Calu3 (cell line): ENCODE measurements at places on chromosomes 13 and 19. TPM values are rescaled to one million over a fixed set of nuclear protein-coding genes. Genes with fewer than 3 reads are reported as not detected.

LILRA2 gene
- not detected in 2 replicates for total RNA-seq

SLC17A7 gene
- total RNA-seq: not detected in 2 replicates

MAP4K1 gene
- total RNA-seq: 1.2 TPM in 1 of 2 replicates, not detected in the other

PSG2 gene
- not detected in 2 replicates for total RNA-seq

LRRC25 gene
- total RNA-seq: not detected in 2 replicates

ZNF66 gene
- 5.1 and 5.5 TPM in 2 replicates for total RNA-seq

GZMM gene
- total RNA-seq: 0.42 TPM in 1 of 2 replicates, not detected in the other

SLC10A2 gene
- not detected in 2 replicates for total RNA-seq

KLK13 gene
- total RNA-seq: not detected in 2 replicates

NEK5 gene
- total RNA-seq: 0.38 and 0.54 TPM in 2 replicates

DENND1C gene
- not detected in 2 replicates for total RNA-seq

ZNF223 gene
- 6.0 and 8.7 TPM in 2 replicates for total RNA-seq

FOXA3 gene
- 12.1 and 19.9 TPM in 2 replicates for total RNA-seq

DNA sequence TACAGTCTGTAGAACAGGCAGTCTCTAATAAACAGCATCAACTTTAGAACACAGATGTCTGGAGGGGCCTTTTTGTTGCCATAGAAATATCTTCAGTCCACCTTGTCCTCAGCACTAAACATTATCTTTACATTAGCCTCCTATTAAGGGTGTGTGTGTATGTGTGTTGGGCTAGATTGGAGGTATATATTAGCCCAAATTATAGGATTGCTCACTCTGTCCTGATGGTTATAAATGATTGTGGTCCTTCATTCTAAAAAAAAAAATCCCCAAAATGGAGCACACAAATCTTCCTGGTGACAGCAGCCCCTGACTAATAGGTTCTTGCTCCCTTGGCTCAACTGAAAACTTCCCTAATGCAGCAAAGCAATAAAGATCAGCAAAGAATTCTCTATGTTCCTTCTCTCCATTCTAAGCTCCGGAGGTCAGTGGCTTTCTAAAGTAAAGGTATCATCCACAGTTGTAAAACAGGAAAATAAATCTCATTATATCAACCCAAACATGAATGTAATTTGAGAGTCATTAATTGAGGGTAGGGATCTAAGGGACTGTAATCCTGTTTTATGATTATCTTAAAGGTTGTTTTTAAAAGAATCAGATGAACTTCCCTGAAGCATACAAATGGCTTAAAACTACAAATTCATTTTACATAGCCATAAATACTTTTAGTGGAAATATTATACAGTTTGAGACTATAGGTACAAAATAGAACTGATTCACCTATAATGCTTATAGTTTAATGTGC is 232.7 kb downstream of the KLF12 start:
- no peaks in the 10 kb centered on the region for H3K4me1 ChIP-seq
- no peaks in the 10 kb centered on the region for H3K36me3 ChIP-seq
- no peak for DNase-seq
- H3K27me3 ChIP-seq: no peaks in the 10 kb centered on the region

GRCh38 chr19:5123646-5124045 is 154.7 kb downstream of the KDM4B start:
- no peak overlapping the region for H3K27ac ChIP-seq
- H3K4me3 ChIP-seq: no peak overlapping the region
- DNase-seq: no peak

GRCh38 chr13:23995283-23996073 is 98.2 kb upstream of the C1QTNF9B start:
- no peak for DNase-seq
- no peaks in the 10 kb centered on the region for H3K36me3 ChIP-seq
- no peaks in the 10 kb centered on the region for H3K4me1 ChIP-seq
- H3K27me3 ChIP-seq: peaks cover 21% of the 10 kb centered on the region
- no peak overlapping the region for H3K4me3 ChIP-seq
- no peak overlapping the region for H3K27ac ChIP-seq

DNA sequence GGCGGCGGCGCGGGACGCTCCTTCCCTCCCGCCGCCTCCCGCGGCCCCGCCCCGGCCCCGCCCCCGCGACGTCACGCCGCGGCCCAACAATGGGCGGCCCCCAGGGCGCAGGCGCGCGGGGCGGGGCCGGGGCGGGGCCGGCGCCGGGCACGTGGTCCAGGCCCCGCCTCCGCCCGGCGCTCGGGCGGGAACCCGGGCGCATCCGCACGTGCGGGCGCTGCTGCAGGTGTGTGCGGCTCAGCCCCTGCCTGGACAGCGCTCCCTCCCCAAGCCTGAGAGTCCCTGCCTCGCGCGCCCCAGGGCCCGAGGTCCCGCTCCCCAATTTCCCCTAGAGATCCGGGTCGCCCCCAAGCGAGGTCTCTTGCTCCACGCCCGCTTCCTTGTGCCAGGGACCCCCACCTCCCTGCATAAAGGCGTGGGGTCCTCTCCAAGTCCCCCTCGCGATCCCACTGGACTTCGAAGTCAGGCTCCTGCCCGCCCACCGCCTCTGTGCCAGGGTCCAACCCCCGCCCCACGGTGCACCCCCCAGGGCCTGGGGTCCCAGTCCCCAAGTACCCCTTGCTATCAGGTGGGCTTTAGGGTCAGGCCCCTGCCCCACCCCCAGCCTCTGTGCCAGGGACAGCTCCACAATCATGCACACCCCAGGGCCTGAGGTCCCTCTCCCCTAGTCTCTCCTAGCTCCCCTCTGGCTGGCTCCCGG is at the start of gene MEX3D:
Gene MEX3D, minus strand, starts transcription at position 6 of the 700 bp plus-strand sequence. CDS start 267 bp downstream, outside the sequence.
- no peak within 1 kb of the TSS for H3K27ac ChIP-seq
- H3K27me3 ChIP-seq: peaks cover 19% of the 10 kb centered on the region
- peaks cover 40% of the 10 kb centered on the region for H3K36me3 ChIP-seq
- DNase-seq: peak; percentile 76
- peak within 1 kb of the TSS; percentile 61 for H3K4me3 ChIP-seq

GRCh38 chr19:52258426-52258825 is 11.0 kb upstream of the ZNF766 start:
- H3K36me3 ChIP-seq: no peaks in the 10 kb centered on the region
- H3K4me3 ChIP-seq: no peak overlapping the region
- no peaks in the 10 kb centered on the region for H3K27me3 ChIP-seq
- H3K27ac ChIP-seq: no peak overlapping the region
- no peak for DNase-seq
- H3K4me1 ChIP-seq: no peaks in the 10 kb centered on the region

DNA sequence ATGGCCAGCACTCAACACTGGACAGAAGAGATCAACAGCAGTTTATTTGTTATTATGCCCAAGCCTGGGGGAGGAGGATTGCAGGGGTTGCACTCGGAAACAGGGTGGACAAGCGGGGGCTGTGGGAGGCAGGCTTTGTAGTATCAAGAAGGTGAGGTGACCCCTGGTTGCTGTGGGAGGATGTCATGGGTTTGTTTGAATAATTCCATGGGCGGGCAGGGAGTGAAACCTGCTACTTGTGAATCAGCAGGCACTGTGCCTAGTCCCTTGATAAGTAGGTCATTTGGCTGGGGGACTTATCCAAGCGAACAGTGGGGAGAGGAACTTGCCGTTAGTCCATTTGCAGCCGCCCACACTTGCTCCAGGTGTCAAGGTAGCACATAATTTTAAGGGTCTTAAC is 84.4 kb upstream of the KCTD15 start:
- peaks cover 93% of the 10 kb centered on the region for H3K27me3 ChIP-seq
- H3K36me3 ChIP-seq: no peaks in the 10 kb centered on the region
- H3K4me3 ChIP-seq: no peak overlapping the region
- H3K4me1 ChIP-seq: no peaks in the 10 kb centered on the region

GRCh38 chr19:18364826-18365528 is 21.0 kb upstream of the GDF15 start:
- peaks cover 43% of the 10 kb centered on the region for H3K36me3 ChIP-seq
- H3K27ac ChIP-seq: peak overlapping the region; percentile 86
- peak overlapping the region; percentile 41 for H3K4me3 ChIP-seq
- H3K4me1 ChIP-seq: peaks cover 17% of the 10 kb centered on the region

GRCh38 chr19:39203372-39204341 is at the start of gene SYCN:
TSS of gene SYCN (minus strand) at chr19:39204263. CDS start at chr19:39204254, 9 bp downstream.
- H3K27ac ChIP-seq: no peak within 1 kb of the TSS
- no peak for DNase-seq

GRCh38 chr13:106490569-106491321 is 44.7 kb downstream of the EFNB2 start:
- H3K36me3 ChIP-seq: peaks cover 3% of the 10 kb centered on the region
- H3K27me3 ChIP-seq: no peaks in the 10 kb centered on the region
- no peaks in the 10 kb centered on the region for H3K4me1 ChIP-seq
- H3K4me3 ChIP-seq: no peak overlapping the region
- no peak for DNase-seq

- no peaks in the 10 kb centered on the region for H3K36me3 ChIP-seq
- no peaks in the 10 kb centered on the region for H3K27me3 ChIP-seq
- no peak for DNase-seq
Measured at GRCh38 chr13:110103534-110103933, 203.4 kb downstream of the COL4A1 start.

- peak; percentile 92 for DNase-seq
- H3K36me3 ChIP-seq: peaks cover 100% of the 10 kb centered on the region
- H3K27ac ChIP-seq: peak overlapping the region; percentile 64
- H3K4me1 ChIP-seq: peaks cover 44% of the 10 kb centered on the region
- no peaks in the 10 kb centered on the region for H3K27me3 ChIP-seq
- no peak overlapping the region for H3K4me3 ChIP-seq
Measured at GRCh38 chr19:38729653-38730469, 14.4 kb downstream of the CAPN12 start.

GRCh38 chr13:97246596-97247158 is 24.5 kb downstream of the MBNL2 start:
- H3K27ac ChIP-seq: no peak overlapping the region
- no peak for DNase-seq
- peaks cover 5% of the 10 kb centered on the region for H3K36me3 ChIP-seq
- no peaks in the 10 kb centered on the region for H3K27me3 ChIP-seq
- H3K4me1 ChIP-seq: peaks cover 13% of the 10 kb centered on the region

DNA sequence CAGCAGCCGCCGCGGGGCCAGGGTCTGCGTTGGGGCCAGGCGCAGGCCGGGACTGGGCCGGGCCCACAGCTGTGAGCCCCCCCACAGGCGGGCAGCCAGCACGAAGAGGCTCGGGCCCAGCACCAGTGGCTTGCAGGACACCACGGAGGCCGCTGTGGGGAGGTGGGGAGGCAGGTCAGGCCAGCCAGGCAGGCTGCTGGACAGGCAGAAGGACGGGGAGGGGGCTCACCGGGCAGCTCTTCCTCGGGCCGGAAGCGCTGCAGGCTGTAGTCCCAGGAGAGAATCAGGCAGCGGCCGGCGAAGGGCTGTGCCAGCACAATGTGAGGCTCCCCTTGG is 8.3 kb downstream of the LGI4 start:
- no peaks in the 10 kb centered on the region for H3K27me3 ChIP-seq
- no peak for DNase-seq
- H3K27ac ChIP-seq: no peak overlapping the region
- peaks cover 46% of the 10 kb centered on the region for H3K4me1 ChIP-seq
- H3K4me3 ChIP-seq: no peak overlapping the region

DNA sequence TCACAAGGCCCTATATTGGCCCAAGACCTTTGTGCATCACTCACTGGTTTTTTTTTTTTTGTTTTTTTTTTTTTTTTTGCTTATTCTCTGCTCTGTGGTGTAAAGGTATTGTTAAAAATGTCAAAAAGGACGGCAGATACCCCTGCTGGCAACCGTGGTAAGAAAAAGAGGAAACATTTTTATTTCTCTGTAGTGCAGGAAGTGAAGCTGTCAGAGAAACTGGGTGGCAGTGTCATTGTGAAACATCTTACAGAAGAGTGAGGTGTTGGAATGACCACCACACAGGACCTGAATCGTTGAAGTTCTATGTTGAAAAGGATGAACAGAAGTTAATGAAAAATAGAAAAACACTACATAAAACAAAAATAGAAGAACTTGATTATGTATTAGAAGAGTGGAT is 346.4 kb downstream of the FGF9 start:
- H3K36me3 ChIP-seq: no peaks in the 10 kb centered on the region
- DNase-seq: no peak
- no peaks in the 10 kb centered on the region for H3K4me1 ChIP-seq
- H3K4me3 ChIP-seq: no peak overlapping the region

GRCh38 chr13:24863748-24864540 is 100.0 kb downstream of the RNF17 start:
- no peaks in the 10 kb centered on the region for H3K27me3 ChIP-seq
- no peak overlapping the region for H3K4me3 ChIP-seq
- no peaks in the 10 kb centered on the region for H3K36me3 ChIP-seq
- no peak for DNase-seq

- no peak overlapping the region for H3K4me3 ChIP-seq
- H3K4me1 ChIP-seq: no peaks in the 10 kb centered on the region
- no peak overlapping the region for H3K27ac ChIP-seq
- H3K27me3 ChIP-seq: no peaks in the 10 kb centered on the region
- no peak for DNase-seq
Measured at GRCh38 chr19:28292822-28293500, 920.0 kb downstream of the UQCRFS1 start.

DNA sequence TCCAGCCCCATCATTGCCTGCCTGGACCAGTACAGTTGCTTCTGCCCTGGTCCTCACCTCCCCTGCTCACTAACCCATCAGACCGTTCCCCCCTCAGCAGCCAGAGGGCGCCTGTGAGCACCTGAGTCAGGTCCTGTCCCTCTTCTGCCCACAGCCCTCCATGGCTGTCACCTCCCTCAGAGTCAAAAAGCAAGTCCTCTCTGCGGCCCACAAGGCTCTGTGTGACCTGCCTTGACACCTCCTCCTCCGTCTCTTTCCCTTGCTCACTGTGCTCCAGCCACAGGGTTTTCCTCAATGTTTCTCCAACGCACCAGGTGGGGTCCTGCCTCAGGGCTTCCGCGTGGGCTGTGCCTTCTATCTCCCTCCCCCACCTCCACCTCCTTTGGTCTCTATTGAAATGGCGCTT is 29.4 kb upstream of the PTPRS start:
- H3K4me3 ChIP-seq: no peak overlapping the region
- peak; percentile 65 for DNase-seq
- no peaks in the 10 kb centered on the region for H3K4me1 ChIP-seq
- peaks cover 27% of the 10 kb centered on the region for H3K27me3 ChIP-seq
- no peak overlapping the region for H3K27ac ChIP-seq

- no peak overlapping the region for H3K4me3 ChIP-seq
- H3K36me3 ChIP-seq: no peaks in the 10 kb centered on the region
- no peak overlapping the region for H3K27ac ChIP-seq
- H3K27me3 ChIP-seq: no peaks in the 10 kb centered on the region
Measured at GRCh38 chr19:31943191-31943661, 402.2 kb upstream of the ZNF507 start.

GRCh38 chr19:17205237-17206140 is 9.7 kb upstream of the USE1 start:
- no peaks in the 10 kb centered on the region for H3K4me1 ChIP-seq
- H3K27me3 ChIP-seq: no peaks in the 10 kb centered on the region
- H3K4me3 ChIP-seq: no peak overlapping the region
- H3K36me3 ChIP-seq: peaks cover 35% of the 10 kb centered on the region
- H3K27ac ChIP-seq: no peak overlapping the region
- peak; percentile 64 for DNase-seq

GRCh38 chr13:22061371-22061805 is 390.5 kb downstream of the FGF9 start:
- H3K27ac ChIP-seq: no peak overlapping the region
- H3K4me1 ChIP-seq: no peaks in the 10 kb centered on the region
- no peak for DNase-seq
- H3K36me3 ChIP-seq: no peaks in the 10 kb centered on the region
- H3K4me3 ChIP-seq: no peak overlapping the region

- H3K4me1 ChIP-seq: peaks cover 45% of the 10 kb centered on the region
- no peaks in the 10 kb centered on the region for H3K27me3 ChIP-seq
- peaks cover 58% of the 10 kb centered on the region for H3K36me3 ChIP-seq
Measured at GRCh38 chr19:51688671-51689571, 4.2 kb upstream of the SPACA6 start.
